ENCODE measurements at places on chromosomes 12 and 14. TPM values are rescaled to one million over a fixed set of nuclear protein-coding genes. Genes with fewer than 3 reads are reported as not detected.

The FOS gene
- 183 TPM for total RNA-seq

The MON2 gene
- total RNA-seq, result 46.7 TPM

The RNU4-1 gene
- total RNA-seq, result 3,670 TPM

DNA sequence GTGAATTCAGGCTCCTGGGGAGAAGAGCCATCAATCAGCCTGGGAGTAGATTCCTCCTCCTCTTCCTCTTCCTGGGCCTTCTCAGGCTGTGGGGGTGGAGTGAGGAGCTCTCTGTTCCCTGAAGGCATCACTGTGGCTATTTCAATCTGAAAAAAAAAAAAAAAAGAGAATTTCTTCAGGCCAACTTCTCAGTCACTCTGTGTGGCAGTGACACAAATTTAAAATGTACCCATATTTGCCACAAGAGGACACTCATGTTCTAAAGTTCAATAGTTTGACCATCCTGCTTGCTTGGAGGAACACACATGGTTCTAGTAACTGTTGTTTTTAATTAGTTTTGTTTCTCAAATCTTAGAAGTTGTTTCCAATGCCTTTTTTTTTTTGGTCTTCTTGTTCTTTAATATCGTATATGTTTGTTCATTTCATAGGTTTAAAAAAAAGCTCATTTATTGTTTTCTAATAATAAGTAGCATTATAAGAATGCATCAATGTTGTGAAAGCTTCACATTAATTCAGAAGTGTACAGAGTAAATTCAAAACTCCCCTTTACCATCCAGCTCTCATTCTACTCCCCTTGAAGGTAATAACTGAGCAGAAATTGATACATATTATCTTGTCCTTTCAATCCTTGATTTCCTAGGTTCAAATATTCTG, 23.3 kb upstream of the CCER1 start:
- no peaks in the 10 kb centered on the region for H3K36me3 ChIP-seq
- no peak for DNase-seq

The VPS33A gene
- 18.9 TPM for total RNA-seq

- no peaks in the 10 kb centered on the region for H3K36me3 ChIP-seq
- no peak for DNase-seq
- no peak overlapping the region for H3K4me3 ChIP-seq
These were observed 1361.7 kb downstream of the FSCB start for GRCh38 chr14:43145361-43145760.

DNA sequence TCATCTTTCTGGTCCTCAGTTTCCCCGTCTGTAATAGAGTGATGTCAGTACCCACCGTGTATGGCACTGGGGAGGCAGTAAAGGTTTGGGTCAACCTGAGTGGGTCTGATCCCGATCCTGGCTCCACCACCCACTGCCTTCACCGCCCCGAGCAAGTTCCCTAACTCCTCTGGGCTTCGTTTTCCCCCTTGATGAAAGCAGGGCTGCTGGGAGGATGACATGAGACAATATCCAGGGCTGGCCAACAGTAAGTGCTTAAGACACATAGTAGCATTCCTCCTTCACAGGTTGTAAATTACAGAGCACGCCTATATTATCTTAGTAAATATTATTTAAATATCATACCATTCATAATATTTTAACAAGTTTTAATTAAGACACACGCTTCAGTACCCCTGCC, 595 bp downstream of the PLEK2 start:
- DNase-seq, result no peak
- no peaks in the 10 kb centered on the region for H3K27me3 ChIP-seq
- H3K4me3 ChIP-seq, result peak overlapping the region; percentile 89
- H3K27ac ChIP-seq, result peak overlapping the region; percentile 83
- peaks cover 29% of the 10 kb centered on the region for H3K36me3 ChIP-seq
- peaks cover 31% of the 10 kb centered on the region for H3K4me1 ChIP-seq

The RFX4 gene
- total RNA-seq, result 0.27 TPM

DNA sequence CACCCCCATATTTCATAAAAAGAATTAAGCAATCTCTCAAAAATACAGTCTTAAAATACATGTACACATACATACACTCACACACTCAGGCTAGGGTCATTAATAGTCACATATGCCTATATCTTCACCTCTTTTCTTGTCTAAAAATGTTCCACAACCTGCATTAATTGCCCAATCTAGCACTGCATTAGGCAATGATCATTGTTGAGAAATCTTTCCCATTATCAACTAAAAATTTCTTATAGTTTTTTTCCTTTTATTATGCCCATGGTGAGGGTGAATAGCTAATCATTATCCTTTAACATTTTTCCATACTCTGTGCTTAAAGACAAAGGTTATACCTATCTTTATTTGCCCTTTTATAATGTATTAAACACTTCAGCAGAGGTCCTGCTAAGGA, 38.3 kb downstream of the FSCB start:
- no peak for DNase-seq
- no peak overlapping the region for H3K4me3 ChIP-seq
- H3K27ac ChIP-seq, result no peak overlapping the region
- H3K36me3 ChIP-seq, result no peaks in the 10 kb centered on the region
- H3K4me1 ChIP-seq, result no peaks in the 10 kb centered on the region

GRCh38 chr14:72714094-72714493, 179.8 kb downstream of the DPF3 start:
- H3K4me3 ChIP-seq, result no peak overlapping the region
- no peaks in the 10 kb centered on the region for H3K27me3 ChIP-seq
- H3K36me3 ChIP-seq, result no peaks in the 10 kb centered on the region
- DNase-seq, result no peak
- peaks cover 18% of the 10 kb centered on the region for H3K4me1 ChIP-seq

DNA sequence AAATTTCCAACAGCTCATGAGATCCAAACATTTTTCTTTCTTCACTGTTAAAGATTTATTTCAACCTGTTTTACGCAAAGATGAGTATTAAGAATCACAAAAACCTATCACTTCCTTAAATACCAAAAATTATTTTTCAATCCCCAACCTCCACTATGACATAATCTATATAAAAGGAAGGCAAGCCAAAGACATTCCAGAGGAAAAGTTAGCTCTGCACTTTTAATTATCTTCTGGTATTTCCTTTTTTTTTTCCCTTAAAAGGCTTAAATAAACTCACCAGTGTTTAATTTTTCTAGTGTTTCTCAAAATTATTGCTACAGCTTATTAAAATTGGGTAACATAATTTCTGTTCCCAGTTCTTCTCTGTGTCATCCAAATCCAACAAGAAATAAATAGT, 75.9 kb downstream of the BMP4 start:
- H3K4me3 ChIP-seq, result no peak overlapping the region
- H3K4me1 ChIP-seq, result no peaks in the 10 kb centered on the region
- H3K36me3 ChIP-seq, result no peaks in the 10 kb centered on the region
- DNase-seq, result no peak

GRCh38 chr14:76386944-76387782, 11.2 kb downstream of the ESRRB start:
- H3K27ac ChIP-seq, result no peak overlapping the region
- DNase-seq, result peak; percentile 84
- H3K27me3 ChIP-seq, result peaks cover 77% of the 10 kb centered on the region
- H3K36me3 ChIP-seq, result no peaks in the 10 kb centered on the region
- no peaks in the 10 kb centered on the region for H3K4me1 ChIP-seq

DNA sequence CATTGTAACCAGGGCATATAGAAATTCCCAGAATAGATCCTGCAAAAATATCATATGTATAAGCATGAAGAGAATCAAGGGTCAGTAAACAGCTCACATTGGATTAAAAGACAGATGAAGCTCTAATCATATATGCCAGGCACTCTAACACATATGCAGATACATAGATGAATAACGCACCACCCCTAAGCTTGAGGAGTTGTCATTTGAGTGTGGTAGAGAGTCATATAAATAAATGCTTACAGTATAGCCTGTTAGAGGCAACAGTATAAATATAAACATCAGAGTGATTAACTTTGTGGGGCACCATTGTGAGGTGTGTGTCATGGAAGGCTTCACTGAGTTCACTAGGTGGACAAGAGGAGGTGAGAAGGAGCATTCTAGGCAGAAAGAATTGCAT, 346.7 kb upstream of the PRICKLE1 start:
- H3K27ac ChIP-seq, result no peak overlapping the region
- no peaks in the 10 kb centered on the region for H3K4me1 ChIP-seq
- H3K4me3 ChIP-seq, result no peak overlapping the region
- H3K36me3 ChIP-seq, result no peaks in the 10 kb centered on the region
- DNase-seq, result no peak
- no peaks in the 10 kb centered on the region for H3K27me3 ChIP-seq

GRCh38 chr12:82430541-82431145, 72.3 kb downstream of the METTL25 start:
- no peaks in the 10 kb centered on the region for H3K36me3 ChIP-seq
- H3K4me3 ChIP-seq, result no peak overlapping the region
- no peak for DNase-seq

The RNASE3 gene
- not detected for total RNA-seq

DNA sequence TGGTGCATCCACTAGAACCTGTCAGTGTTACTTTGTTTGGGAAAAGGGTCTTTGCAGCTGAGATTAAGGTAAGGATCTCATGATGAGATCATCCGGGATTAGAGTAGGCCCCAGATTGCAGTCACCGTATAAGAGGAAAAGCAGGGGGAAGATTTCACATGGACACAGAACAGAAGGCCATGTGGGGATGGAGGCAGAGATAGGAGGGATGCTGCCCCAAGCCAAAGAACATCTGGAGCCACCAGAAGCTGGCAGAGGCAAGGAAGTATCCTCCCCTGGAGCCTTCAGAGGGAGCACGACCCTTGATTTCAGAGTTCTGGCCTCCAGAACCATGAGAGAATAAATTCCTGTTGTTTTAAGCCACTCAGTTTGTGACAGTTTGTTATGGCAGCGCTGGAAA, 39.6 kb downstream of the CMKLR1 start:
- DNase-seq, result no peak
- peaks cover 14% of the 10 kb centered on the region for H3K36me3 ChIP-seq
- no peak overlapping the region for H3K4me3 ChIP-seq
- no peak overlapping the region for H3K27ac ChIP-seq
- H3K27me3 ChIP-seq, result no peaks in the 10 kb centered on the region

GRCh38 chr14:31944256-31945073, 132.6 kb upstream of the ARHGAP5 start:
- peaks cover 4% of the 10 kb centered on the region for H3K36me3 ChIP-seq
- peaks cover 33% of the 10 kb centered on the region for H3K4me1 ChIP-seq
- peak overlapping the region; percentile 91 for H3K27ac ChIP-seq
- H3K27me3 ChIP-seq, result no peaks in the 10 kb centered on the region
- peak; percentile 52 for DNase-seq
- peak overlapping the region; percentile 55 for H3K4me3 ChIP-seq

DNA sequence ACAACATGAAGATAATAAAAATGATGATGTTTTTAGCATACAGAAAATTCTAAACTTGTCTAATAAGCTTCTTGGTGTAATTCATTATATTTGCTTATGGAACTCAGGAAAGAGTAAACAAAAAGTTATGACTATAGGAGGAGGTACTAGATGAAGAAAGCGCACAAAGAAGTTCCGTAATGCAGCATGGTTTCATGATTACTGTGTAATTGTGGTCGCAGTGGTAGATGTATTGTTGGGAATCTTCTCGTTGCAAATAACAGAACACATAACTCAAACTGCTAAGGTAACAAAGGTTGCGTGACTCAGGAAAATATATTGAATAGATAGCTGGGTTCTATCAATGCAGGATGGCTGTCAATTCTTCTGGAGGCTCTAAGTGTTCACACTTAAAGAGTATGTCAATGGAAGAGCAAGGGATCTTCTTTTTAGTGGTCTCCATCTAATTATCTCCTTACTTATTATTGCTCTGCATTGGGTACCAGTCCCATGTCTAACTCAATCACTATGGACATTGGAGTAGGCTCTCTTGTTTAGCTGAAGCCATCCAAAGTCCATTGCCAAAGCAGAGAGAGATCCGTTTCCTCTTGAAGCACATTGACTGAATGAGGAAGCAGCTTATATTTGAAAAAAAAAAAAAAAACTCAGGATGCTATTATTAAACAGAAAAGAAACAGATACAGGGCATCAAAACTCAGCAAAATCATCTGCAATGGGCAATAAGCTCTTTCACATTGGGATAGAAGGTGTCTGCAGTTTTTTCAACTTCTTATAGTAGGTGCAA, 283.4 kb upstream of the ATP2B1 start:
- no peaks in the 10 kb centered on the region for H3K36me3 ChIP-seq
- no peak for DNase-seq
- H3K4me3 ChIP-seq, result no peak overlapping the region
- H3K27me3 ChIP-seq, result no peaks in the 10 kb centered on the region
- no peak overlapping the region for H3K27ac ChIP-seq
- H3K4me1 ChIP-seq, result no peaks in the 10 kb centered on the region

- no peaks in the 10 kb centered on the region for H3K27me3 ChIP-seq
- H3K4me1 ChIP-seq, result peaks cover 12% of the 10 kb centered on the region
- no peak overlapping the region for H3K27ac ChIP-seq
- no peak for DNase-seq
- no peak overlapping the region for H3K4me3 ChIP-seq
These were observed 195.5 kb downstream of the PAX9 start for GRCh38 chr14:36857136-36857535.

DNA sequence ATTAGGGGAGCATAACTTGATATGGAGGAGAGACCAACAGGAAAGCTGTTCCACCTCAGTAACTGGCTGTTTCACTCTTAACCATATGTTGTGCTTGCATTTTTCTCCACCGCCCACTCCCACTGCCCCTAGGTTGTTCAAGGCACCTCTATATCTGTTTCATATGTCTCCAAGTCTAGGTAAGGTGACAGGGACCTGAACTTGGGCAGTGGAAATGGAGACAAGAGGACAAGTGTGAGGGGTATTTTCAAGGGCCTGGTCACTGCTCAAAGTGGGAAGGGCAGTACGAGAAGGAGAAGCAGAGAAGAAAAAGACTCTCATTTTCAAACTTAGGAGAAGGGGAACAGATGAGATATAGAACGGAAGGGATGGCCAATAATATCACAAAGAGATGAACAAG, 3.1 kb downstream of the SLC38A1 start:
- no peak overlapping the region for H3K4me3 ChIP-seq
- no peaks in the 10 kb centered on the region for H3K36me3 ChIP-seq

The CPNE8 gene
- total RNA-seq, result 18.6 TPM

GRCh38 chr14:68215629-68216028, 396.1 kb downstream of the RAD51B start:
- H3K4me1 ChIP-seq, result peaks cover 25% of the 10 kb centered on the region
- no peak for DNase-seq
- no peak overlapping the region for H3K4me3 ChIP-seq

GRCh38 chr12:102966200-102966863, 8.9 kb downstream of the ASCL1 start:
- H3K4me3 ChIP-seq, result no peak overlapping the region
- peaks cover 9% of the 10 kb centered on the region for H3K4me1 ChIP-seq
- H3K27ac ChIP-seq, result no peak overlapping the region
- DNase-seq, result no peak
- no peaks in the 10 kb centered on the region for H3K36me3 ChIP-seq

The TEP1 gene
- 32.5 TPM for total RNA-seq

DNA sequence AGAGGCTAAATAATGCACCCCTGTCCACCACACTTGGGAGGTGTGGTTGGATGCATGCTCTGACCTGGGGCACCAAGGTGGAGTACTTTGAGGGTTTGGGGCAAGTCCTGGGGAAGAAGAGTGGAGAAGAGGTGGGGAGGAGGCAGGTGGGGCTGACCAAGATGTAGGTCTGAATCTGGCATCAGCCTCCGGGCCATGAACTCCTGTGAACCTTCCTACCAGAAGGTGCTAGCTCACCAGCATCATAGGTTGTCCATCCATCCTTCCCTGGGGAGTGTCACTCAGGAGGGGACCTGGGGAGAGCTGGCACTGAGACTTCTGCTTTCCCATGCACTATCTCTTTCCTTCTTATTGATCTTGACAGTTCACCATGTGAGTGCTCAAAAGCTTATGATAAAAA, 13.6 kb upstream of the EMP1 start:
- no peaks in the 10 kb centered on the region for H3K27me3 ChIP-seq
- H3K36me3 ChIP-seq, result no peaks in the 10 kb centered on the region
- H3K4me1 ChIP-seq, result peaks cover 49% of the 10 kb centered on the region
- no peak overlapping the region for H3K27ac ChIP-seq
- no peak for DNase-seq
- no peak overlapping the region for H3K4me3 ChIP-seq

The KRT79 gene
- not detected for total RNA-seq
